Osteocyte (in vitro differentiated cells): ENCODE measurements at places on chromosomes 1 and 21.

GRCh38 chr1:201724766-201725118 lies 104.2 kb upstream of the IPO9 start:
- H3K36me3 ChIP-seq = no peaks in the 10 kb centered on the region
- DNase-seq = no peak
- no peaks in the 10 kb centered on the region for H3K27me3 ChIP-seq
- peaks cover 73% of the 10 kb centered on the region for H3K4me1 ChIP-seq

DNA sequence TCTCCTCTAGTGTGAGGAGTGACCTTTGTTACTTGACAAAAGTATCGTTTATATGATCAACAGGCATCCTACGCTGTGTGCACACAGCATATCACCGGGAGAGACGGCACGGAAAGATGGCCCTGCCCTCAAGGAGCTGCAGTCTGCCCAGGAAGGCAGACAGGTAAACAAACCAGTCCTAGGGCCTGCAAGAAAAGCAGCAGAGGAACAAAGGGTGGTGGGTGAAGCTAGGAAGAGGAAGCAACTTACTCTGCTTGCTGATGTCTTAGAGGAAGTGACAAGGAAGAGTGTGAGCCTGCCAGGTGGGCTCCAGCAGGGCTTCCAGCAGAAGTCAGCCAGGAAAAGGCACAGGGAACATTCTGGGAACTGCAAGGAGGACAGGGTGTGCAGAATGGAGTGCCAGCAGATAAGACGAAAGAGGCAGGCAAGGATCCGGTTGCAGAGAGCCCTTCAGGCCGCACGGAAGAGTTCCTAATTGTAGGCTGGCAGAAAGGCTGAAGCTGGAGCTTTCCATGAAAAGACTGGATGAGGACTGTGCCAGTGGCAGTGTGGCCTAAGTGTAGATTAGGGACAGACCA lies 106.7 kb downstream of the SLC45A1 start:
- no peaks in the 10 kb centered on the region for H3K27me3 ChIP-seq
- DNase-seq = no peak
- H3K4me3 ChIP-seq = peak overlapping the region; percentile 84
- H3K4me1 ChIP-seq = peaks cover 15% of the 10 kb centered on the region
- no peaks in the 10 kb centered on the region for H3K36me3 ChIP-seq
- peak overlapping the region; percentile 96 for H3K27ac ChIP-seq

- H3K4me3 ChIP-seq = no peak overlapping the region
- H3K27me3 ChIP-seq = no peaks in the 10 kb centered on the region
- H3K4me1 ChIP-seq = peaks cover 12% of the 10 kb centered on the region
- H3K36me3 ChIP-seq = no peaks in the 10 kb centered on the region
Observed at GRCh38 chr1:72177711-72178110, 104.6 kb downstream of the NEGR1 start.

DNA sequence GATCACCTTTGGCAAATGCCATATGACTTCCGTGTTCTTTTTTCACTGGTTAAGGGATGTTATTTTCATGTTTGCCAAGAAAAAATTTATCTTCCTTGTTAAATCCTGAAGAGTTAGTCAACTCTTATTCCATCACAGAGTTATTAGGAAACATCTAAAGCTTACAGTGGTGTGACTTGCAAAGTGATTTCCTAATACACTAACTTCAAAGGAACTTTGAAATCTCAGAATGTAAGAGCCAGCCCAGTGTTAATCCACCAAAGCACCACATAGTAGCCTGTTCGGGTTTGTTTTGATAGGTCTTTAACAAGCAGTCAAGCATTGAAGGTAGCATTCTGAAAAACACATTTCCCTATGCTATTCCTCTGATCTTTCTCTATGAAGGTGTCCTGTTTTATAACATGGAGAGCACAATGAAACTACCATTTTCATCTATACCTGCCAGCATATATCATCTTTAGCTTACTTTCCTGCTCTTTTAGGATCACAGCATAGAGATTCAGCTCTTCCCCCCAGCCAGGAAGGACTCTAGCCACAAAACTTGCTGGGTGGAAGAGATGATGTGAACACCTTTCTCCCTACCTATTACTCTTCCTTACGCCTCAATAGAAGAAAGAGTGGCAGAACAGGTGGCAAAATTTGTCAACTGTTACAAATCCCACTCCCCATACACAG lies 82.4 kb upstream of the MAGI3 start:
- no peaks in the 10 kb centered on the region for H3K36me3 ChIP-seq
- peaks cover 32% of the 10 kb centered on the region for H3K27me3 ChIP-seq
- DNase-seq = no peak
- no peaks in the 10 kb centered on the region for H3K4me1 ChIP-seq
- no peak overlapping the region for H3K27ac ChIP-seq

DNA sequence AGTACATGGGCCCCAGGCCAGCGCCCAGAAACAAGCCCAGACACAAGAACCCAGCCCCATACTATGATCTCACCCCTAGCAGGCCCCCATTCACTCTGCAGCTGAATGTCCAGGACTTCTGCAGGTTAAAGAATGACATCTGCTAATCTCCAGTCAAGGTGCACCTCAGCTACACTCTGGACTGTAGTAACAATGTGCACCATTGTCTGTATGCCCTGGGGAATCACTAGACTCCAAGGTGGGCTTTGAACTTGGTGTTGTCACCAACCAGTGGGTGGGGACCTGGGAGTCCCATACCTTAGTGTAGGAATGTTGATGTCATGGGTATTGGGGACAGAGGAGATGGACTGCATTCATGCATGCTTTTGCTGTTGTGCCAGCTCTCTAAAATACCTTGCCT lies 10.3 kb downstream of the KCNE1 start:
- H3K36me3 ChIP-seq = peaks cover 13% of the 10 kb centered on the region
- H3K4me3 ChIP-seq = no peak overlapping the region
- DNase-seq = no peak

DNA sequence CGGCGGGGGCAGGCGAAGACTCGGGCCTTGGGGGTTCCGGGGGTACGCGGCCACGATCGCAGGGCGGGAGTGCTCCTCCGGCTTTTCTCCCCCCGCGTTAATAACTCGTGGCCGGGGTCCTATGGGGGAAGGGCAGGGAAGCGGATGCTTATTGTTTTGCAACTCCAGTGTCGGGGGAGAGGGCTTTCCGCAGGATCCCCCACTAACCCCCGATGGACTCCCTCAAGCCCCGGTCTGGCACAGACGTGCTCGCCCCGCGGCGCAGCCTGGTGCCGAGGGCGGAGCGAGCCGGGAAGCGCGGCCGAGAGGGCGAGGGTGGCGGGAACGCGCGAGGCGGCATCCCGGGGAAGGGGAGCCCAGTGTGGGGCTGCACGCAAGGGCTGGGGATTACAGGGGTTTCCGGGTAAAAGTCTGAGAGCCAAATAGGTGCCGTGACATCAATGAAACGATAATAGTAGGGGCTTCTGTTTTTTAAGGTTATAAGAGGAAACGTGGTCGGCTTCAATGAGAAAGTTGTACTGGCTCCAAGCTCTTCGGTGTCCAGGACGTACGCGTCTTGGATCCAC lies 772 bp downstream of the UCK2 start:
- H3K4me1 ChIP-seq = peaks cover 26% of the 10 kb centered on the region
- H3K27me3 ChIP-seq = no peaks in the 10 kb centered on the region
- peak overlapping the region; percentile 92 for H3K27ac ChIP-seq

DNA sequence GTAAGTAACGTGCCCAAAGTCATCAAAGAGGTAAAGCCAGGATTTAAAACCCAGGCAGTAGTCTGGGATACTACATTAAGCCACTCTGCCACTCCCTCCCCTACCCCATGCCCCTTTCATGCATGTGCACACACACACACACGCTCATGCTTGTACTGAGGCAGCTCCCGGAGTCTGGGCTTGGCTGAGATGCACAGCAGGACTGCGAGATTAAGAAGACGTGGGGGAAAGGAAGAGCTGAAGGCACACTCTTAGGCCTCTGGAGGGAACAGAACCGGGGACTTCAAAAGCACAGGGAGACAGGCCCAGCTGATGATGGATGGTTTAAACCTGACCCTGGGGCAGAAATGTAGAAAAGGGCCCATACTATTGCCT lies 98.3 kb downstream of the GLIS1 start:
- peaks cover 47% of the 10 kb centered on the region for H3K4me1 ChIP-seq
- H3K27ac ChIP-seq = no peak overlapping the region
- no peak overlapping the region for H3K4me3 ChIP-seq
- no peak for DNase-seq
- no peaks in the 10 kb centered on the region for H3K36me3 ChIP-seq
- no peaks in the 10 kb centered on the region for H3K27me3 ChIP-seq

GRCh38 chr1:29427614-29428279 lies 191.4 kb downstream of the PTPRU start:
- H3K4me3 ChIP-seq = no peak overlapping the region
- H3K36me3 ChIP-seq = no peaks in the 10 kb centered on the region
- H3K27me3 ChIP-seq = peaks cover 3% of the 10 kb centered on the region
- no peaks in the 10 kb centered on the region for H3K4me1 ChIP-seq
- DNase-seq = no peak
- H3K27ac ChIP-seq = no peak overlapping the region

DNA sequence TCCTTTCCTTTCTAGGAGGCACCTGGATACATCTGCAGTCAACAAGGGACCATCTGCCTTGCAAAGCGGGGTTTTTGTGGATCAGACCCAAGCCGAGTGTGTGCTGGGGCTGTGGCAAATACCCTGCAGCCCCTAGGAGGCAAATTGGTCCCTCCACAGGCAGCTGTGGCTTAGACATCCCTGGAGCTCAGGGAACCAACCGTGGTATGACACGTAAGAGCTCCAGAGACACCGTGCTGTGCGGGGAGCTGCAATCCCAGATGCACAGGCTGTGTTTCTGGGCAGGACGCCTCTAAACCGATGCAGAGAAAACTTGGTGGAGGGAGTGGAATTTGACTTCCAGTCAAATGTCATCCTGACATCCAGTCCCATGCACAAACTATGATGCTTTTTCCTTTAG lies 141.5 kb downstream of the KAZN start:
- peaks cover 7% of the 10 kb centered on the region for H3K27me3 ChIP-seq
- no peak for DNase-seq
- H3K4me3 ChIP-seq = no peak overlapping the region

DNA sequence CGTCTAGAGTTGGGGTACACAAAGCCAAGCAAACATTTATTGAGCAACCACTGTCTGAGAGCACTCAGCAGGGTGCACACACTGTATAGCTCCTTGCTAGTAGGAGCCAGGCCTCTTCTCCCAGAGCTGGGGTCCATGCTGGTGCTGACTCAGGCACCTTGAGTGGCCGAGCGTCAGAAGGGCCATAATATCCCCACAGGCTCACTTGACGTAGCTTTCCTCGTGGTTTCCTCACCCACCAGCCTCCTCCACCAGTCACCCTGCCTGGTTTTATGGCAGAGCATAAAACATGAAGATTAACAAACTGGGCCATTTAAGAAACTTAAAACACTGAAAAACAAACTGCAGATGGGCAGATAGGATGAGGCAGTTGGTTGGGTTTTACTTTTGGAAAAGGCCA lies 361.5 kb downstream of the HHAT start:
- H3K27ac ChIP-seq = no peak overlapping the region
- no peaks in the 10 kb centered on the region for H3K27me3 ChIP-seq
- H3K4me3 ChIP-seq = no peak overlapping the region

DNA sequence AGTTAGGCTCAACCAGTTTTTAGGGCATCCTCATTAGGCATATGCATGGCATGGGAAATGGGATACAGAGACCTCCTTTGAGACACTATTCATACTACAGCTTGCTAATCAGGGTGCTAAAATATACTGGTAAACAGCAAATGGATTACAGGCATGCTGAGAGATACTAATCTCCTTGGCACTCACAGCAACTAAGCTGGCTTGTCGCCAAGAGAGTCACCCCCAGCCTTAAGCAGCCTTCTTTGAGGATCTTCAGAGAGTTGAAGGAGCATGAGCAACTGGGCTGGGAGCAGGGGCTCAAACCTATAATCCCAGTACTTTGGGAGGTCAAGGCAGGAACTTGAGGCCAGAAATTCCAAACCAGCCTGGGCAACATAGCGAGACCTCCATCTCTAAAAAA lies 120.1 kb upstream of the NR5A2 start:
- no peak overlapping the region for H3K4me3 ChIP-seq
- no peaks in the 10 kb centered on the region for H3K4me1 ChIP-seq
- no peak for DNase-seq
- no peaks in the 10 kb centered on the region for H3K36me3 ChIP-seq

DNA sequence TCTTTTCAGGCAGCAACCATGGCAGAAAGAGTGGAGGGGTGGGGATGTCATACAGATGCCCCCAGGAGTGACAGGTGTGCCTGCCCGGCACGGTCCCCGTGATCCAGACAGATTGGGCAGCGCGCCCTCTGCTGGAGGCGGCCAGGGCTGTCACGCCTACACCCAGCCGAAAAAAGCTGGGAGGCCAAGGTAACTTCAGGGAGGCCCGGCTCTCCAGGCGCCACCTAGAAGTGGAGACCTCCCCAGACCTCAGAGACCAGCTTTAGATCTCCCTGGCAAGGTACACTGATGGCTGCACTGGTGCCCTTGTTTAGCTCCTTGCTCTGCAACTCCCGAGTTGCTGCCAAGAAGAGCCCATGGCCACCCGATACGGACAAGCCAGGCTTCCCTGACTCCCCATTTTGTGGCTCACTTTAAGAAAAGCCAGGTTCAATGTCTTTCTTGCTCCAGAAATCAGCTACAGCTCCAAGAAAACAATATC lies 6.6 kb downstream of the GOLT1A start:
- no peaks in the 10 kb centered on the region for H3K36me3 ChIP-seq
- peak; percentile 90 for DNase-seq
- H3K27ac ChIP-seq = no peak overlapping the region
- H3K4me1 ChIP-seq = no peaks in the 10 kb centered on the region
- H3K27me3 ChIP-seq = peaks cover 68% of the 10 kb centered on the region

DNA sequence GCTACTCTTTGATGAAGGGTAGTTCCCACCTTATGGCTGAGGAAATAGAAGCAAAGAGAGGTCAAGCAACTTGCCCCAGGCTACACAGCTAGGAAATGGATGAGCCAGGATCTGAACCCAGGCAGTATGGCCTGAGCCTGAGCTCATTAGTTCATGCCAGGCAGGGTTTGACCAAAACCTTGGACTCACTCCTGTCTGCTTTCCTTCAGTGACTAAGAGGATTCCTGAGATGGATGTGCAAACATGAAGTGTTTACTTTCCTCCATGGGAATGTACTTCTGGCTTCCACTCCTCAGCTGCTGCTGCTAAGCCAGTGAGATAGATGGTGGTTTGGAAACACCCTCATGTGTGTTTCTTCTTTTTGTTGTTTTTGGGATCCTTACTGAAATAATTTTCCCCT lies 35.1 kb upstream of the ERRFI1 start:
- H3K36me3 ChIP-seq = peaks cover 4% of the 10 kb centered on the region
- H3K4me1 ChIP-seq = peaks cover 49% of the 10 kb centered on the region
- DNase-seq = no peak
- peak overlapping the region; percentile 96 for H3K27ac ChIP-seq
- H3K27me3 ChIP-seq = no peaks in the 10 kb centered on the region

DNA sequence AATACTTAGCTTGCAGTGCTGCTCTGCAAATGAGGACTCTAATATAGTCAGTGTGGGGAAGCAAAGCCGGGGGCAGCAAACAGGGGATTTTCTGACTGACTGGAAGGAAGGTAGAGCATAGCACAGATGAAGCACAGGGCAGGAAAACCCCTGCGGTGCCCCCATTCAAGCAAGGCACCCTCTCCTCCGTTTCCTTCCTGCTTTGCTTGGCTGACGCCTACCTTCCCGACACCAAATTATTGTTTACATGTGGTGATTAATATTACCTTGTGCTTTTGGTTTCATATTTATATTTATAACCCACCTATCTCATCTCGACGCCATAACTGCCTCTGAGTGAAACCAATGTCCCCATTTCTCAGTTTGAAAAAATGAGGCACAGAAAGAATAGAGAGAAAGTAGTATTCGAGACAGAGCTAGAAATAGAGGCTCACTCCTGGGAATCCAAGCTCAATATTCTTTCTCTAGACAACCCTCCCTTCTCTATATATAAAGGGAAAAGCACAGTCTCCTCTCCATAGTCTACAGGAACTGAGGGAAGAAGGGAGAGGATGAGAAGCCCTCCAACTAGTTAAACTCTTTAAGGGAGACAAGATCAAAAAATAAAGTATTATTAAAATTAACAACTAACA lies 41.3 kb downstream of the PIK3C2B start:
- no peaks in the 10 kb centered on the region for H3K27me3 ChIP-seq
- H3K4me1 ChIP-seq = peaks cover 20% of the 10 kb centered on the region
- H3K36me3 ChIP-seq = peaks cover 18% of the 10 kb centered on the region
- no peak overlapping the region for H3K27ac ChIP-seq
